ENCODE measurements at places on chromosomes 13 and 19.
A peak's percentile ranks its signal among the peaks of the same experiment; 100 is the strongest.

DNA sequence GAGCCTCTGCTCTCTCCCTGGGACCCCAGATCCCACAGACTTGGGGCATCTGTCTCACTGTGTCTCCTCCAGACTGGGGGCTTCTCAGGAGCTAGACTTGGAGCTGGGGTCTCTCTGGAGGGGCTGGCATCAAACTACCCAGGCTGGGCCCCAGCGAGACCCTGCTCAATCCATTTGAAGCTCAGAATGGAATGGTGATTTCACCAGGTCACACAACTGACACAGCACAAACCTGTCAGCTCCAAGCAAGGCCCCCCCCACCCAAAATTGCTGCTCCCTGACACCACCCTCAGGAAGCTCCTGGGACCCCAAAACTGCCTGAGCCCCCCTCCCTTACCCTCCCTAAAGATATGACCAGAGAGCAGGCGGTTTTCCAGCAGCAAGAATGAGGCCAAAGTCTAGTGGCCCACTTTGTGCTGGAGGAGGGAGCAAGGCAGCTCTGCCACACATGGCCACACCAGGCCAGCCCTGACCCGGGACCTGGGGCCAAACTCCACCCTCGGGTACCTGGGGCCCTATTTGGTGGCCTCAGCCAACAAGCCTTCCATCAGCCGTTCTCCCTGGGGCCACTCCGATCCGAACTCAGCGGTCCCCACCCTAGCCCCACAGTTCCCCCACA lies 2.4 kb downstream of the NR2F6 start:
- DNase-seq: no peak

DNA sequence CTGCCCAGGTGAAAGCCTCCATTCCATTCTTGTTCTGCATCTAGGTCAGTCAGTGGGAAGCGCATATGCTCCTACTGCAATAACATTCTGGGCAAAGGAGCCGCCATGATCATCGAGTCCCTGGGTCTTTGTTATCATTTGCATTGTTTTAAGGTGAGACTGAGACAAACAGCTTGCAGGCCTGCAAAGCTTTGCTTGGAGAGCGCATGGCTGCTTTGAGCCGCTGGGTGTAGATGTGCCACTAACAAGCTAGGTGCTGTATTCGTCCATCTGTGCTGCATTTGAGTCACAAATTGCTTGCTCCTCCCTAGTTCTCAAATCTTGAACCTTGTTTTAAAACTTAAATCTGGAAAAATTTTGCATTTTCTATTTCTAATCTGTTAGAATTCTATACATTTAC lies 219.1 kb downstream of the LMO7 start:
- no peak for DNase-seq

DNA sequence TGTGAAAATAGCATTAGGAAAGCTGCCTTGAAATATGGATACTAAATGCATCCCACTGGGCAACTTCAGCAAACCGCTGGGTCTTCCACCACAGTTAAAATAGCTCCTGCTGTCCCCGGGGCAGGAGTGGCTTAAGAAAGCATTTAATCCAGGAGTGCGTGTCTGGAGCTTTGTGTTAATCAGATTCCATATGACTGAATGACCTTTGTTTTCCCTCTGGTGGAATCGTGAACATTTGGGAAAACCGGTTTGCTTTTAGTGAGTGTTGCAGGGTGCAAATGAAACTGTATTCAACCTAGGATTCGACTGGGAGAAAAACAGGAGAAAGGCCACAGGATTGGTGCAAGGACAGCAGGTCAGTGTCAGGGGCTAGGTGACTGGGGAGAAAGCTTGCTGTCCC lies 237.6 kb upstream of the MAB21L1 start:
- DNase-seq: no peak

- no peak for DNase-seq
Measured at GRCh38 chr13:66345971-66346370, 884.2 kb downstream of the PCDH9 start.

GRCh38 chr13:112967686-112968379 lies 1.2 kb upstream of the MCF2L start:
- no peak for DNase-seq

GRCh38 chr13:28679628-28680027 lies 20.7 kb downstream of the POMP start:
- DNase-seq: no peak

GRCh38 chr19:2627319-2627829 lies 75.1 kb downstream of the GNG7 start:
- DNase-seq: peak; percentile 43
